IMR-90 (cell line): ENCODE measurements at places on chromosomes 1 and 21.

DNA sequence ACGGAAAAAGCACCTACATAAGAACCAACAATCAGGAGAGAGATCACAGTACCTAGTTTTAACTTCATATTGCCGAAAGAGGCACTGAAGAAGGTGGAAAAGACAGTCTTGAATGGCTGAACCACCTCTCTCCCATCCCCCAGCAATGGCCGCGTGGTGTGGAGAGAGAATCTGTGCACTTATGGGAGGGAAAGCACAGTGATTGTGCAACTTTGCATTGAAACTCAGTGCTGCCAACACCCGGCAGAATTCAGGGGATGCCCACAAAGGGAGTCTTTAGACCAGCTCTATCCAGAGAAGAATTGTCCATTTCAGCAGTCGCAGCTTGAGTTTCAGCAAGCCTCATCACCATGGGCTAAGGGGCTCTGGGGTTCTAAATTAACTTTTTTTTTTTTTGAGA, 186.3 kb upstream of the USP25 start:
- no peak for DNase-seq

- no peak for DNase-seq
Measured at GRCh38 chr1:20147846-20148570, 8.9 kb downstream of the PLA2G2F start.

DNA sequence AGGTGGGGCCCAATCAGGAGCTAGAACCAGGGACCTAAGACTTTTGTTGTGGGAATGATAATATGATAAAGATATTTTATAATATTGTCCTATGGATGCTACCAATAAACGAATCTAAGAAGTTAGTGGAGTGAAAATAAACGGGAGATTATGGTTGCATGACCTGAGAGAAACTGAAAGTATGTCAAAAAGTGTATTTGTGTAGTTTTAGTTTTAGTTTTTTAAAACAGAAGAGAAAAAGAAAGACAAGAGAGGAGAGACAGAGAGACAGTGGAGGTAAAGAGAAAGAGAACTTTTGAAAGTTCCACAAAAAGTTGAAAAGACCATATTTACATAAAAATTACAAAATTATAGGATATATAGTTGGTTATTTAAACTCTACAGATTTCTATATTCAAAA, 64.1 kb upstream of the TMPRSS15 start:
- DNase-seq, result no peak

DNA sequence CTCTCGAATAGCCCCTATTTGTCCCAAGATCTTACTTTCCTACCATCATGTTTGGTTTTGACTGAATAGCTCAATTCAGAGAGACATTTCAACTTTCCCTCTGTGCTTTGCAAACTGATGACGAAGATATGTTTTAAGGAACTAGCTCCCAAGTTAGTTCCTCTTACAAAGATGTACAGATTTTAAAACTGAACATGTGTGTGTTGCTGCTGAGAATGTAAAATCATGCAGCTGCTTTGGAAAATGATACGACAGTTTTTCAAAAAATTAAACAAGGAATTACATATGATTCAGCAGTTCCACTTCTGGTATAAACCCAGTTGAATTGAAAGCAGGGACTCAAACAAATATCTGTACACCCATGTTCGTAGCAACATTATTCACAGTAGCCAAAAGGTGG, 33.6 kb downstream of the KIF26B start:
- no peak for DNase-seq

- peak; percentile 99 for DNase-seq
Measured at GRCh38 chr1:245871915-245872314, 635.2 kb downstream of the SMYD3 start.

GRCh38 chr1:194830387-194830786, 1644.0 kb upstream of the B3GALT2 start:
- DNase-seq, result no peak

DNA sequence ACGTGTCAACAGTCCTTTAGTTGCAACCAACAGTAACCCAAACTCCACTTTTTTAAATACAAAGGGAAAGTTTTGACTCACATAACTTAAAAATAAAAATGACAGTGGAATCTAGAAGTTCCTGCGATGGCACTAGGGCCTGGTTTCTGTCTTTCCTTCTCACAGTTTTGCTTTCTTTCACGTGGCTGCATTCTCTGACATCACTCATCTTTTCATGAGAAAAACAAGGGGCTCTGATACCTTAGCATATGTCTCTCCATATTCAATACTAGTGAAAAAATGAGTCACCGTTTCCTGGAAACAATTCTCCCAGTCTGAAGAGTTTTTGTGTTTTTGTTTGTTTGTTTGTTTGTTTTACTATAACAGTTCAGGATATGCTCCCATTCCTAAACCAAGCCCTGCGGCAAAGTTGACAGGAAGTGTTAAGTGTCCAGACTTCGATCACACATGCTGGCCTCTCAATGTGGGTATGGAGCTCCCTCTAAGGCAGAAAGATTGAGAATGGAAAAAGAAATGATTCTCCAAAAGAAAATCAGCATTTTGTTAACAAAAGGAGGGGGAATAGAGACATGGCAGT, 483.3 kb downstream of the TTLL7 start:
- DNase-seq, result no peak

GRCh38 chr1:229985613-229986010, 81.4 kb upstream of the GALNT2 start:
- no peak for DNase-seq

GRCh38 chr1:198436276-198436675, 104.2 kb downstream of the ATP6V1G3 start:
- DNase-seq, result no peak

DNA sequence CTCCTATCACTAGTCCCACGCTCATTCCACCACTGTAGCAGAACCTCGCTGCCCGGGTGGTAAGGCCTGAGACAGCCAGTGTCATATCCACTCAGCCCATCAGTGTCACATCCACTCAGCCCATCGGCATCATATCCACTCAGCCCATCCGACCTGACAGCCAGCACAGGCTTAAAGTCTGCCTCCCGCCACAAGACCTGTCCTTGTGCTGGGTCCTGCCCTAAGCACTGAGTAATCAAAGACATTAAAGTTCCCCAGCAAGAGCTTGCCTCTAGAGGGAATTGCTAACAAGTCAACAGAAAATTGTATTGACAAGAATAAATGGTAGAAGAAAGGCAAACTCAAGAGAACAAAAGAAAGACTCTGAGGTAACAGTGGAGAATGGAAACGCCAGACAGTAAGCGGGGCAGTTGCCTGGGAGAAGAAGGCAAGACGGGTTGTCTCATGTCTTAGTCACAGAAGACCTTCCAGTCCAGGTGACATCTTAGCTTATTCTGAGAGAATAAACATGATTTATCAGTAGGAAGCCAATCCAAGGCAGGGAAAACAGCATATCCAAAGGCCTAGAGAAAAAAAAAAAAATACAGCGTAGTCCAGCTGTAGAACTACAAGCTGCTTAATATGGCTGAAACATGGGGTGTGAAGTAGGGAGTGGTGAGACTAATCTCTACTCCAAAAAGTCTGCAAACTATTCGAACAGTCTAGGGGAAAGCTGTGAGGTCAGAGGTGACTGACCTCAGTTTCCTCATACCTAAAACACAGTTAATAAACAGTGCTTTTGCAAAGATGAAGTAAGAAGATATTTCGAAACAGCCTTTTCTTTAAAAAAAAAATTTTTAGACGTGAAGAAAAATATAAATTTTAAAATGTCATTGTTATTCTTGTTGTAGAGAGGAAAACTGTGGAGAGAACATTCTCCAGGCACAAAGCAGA, 1.1 kb downstream of the ITLN1 start:
- no peak for DNase-seq

- DNase-seq, result peak; percentile 25
Measured at GRCh38 chr1:178055779-178056471, 38.0 kb upstream of the RASAL2 start.

- no peak for DNase-seq
Measured at GRCh38 chr1:201825245-201825644, 3.7 kb upstream of the IPO9 start.

- DNase-seq, result no peak
Measured at GRCh38 chr1:13722808-13723360, 22.9 kb downstream of the PRDM2 start.

DNA sequence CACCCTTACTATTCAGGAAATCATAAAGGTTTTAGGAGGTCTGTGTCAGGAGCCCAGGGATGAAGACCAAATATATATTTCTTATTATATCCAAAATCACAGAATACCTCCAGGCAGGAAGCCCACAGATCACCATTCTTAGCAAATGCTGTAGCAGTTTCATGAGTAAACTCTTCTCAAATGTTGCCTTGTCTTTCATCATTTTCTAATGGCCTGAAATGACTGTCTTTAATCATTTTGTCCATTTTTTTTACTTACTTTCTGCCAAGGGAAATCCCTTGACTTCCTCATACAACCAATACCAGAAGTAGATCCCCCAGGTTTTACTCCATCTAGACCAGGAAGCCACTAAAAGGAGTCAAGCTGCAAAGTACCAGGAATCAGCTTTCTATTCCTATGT, 32.4 kb downstream of the PSMG1 start:
- DNase-seq, result no peak

- DNase-seq, result no peak
Measured at GRCh38 chr1:10979483-10979920, 33.0 kb upstream of the TARDBP start.

DNA sequence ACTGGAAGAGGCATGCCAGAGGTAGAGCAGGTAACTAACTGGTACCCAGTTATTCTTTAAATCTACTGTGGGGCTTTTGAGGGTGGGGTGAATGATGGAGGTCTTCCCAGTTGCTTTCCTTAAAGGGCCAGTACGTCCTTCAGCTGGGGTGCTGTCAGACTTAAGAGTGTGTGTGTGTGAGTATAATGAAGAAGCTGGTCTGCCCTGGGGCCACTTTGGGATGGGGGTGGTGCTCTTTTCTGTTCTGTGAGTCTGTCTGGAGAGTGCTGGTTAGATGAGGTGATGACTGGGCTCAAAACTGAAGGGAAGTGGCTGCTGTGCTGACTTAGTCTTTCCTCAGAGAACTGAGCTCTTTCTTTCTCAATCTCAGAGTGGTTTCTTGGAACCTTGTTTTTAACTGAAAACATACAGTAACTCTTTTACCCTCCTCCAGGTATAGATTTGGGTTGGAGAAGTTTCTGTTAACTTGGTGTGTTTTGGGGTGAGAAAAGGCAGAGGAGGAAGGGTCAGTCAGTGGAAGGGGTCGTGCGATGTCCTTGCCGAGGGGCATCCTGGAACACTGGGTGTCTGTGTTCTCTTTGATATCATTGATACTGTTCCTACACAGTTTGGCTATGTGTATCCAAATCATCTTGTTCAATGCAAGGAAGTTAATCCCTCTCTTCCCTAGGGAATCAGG, 746 bp downstream of the MACF1 start:
- DNase-seq, result peak; percentile 76

DNA sequence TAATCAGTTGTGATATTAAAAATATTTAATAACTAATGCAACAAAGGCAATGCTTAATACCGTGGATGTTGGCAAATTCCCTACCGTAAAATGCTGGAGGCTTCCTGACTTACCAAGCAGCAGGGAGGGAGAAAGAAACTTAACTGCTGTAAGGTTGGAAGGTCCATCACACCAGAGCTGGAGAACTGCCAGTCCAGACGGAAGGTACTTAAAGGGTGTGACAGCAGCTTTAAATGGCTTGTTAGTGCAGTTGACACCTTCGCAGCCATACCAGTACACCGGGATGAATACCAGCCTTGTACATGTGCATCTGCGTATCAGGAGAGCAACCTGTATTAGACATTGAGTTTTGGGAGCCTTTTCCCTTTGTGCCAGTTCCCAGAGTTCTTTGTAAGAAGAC, 269.5 kb upstream of the NCAM2 start:
- DNase-seq, result no peak

- no peak for DNase-seq
Measured at GRCh38 chr1:247849616-247850015, 7.4 kb upstream of the TRIM58 start.

DNA sequence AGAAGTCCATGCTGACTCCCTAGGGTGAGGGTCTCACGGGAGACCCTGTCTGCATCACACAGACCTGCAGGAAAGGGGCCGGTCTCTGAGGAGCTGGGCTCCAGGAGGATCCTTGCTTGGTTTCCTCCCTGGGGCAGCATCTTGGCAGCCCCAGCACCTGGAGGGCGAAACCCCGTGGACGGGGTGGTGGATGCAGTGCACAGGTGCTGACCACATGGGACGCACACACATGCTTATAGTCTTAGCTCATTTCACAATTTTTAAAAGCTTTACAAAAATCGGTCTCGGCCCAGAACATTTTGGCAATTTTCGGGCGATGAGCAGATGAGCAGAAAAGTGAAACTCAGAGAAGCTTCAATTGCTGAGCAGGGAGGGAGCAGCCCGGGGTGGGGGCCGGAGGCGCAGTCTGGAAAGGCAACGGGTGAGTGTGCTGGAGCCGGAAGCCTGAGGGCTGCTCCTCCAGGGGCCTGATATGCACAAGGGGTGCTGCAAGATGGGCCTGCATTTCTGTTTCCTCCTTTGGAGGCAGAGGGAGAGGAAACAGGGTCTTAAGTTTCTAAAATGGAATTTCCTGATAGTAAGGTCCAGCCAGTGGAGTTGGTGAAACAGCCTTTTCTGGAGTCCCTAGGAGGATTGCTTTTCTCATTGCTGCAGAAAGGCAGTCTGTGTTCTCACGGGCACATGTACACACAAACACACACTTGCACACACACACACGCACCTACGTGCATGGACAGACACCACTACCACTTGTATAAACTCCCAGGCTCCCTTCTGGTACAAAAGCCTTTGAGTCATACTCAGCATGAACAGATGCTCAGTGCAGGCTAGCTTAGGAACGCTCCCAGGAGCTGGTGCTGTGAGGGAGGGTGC, 60.6 kb downstream of the SCCPDH start:
- peak; percentile 47 for DNase-seq

- DNase-seq, result peak; percentile 73
Measured at GRCh38 chr1:78038071-78038470, 7.7 kb upstream of the GIPC2 start.

- no peak for DNase-seq
Measured at GRCh38 chr1:243483071-243483771, 227.4 kb downstream of the SDCCAG8 start.

GRCh38 chr1:231163830-231164427, 2.1 kb downstream of the TRIM67 start:
- no peak for DNase-seq

DNA sequence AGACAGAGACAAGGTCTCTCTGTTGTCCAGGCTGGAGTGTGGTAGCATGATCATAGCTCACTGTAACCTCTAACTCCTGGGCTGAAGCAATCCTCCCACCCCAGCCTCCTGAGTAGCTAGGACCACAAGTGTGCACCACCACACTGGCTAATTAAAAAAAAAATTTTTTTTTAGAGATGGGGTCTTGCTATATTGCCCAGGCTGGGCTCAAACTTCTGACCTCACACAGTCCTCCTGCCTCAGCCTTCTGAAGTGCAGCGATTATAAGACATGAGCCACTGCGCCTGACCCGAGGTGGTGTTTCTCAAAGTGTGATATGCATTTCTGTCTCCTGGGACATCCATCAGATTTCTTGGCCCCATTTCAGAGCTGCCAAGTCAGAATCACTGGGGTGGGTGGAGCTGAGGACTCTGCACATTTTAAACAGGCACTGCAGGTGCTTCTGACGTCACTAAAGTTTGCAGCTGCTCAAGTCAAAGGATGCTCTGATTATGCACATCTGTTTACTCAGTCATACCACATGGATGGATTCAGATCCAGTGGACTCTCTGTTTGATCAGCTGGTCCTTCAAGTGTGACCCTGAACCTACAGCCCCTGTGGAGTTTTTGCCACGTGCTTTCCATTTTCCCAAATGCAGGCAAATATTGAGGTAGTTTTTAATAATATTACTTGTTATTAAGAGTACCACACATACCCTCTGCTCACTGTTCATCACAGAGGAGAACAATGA, 21.4 kb downstream of the TGFB2 start:
- DNase-seq, result peak; percentile 55

GRCh38 chr21:41509145-41509496, 1.2 kb upstream of the TMPRSS2 start:
- DNase-seq, result no peak
